ENCODE measurements at places on chromosomes 5 and 9.

GRCh38 chr9:63816751-63817621, 1468.0 kb downstream of the FOXD4L5 start:
- DNase-seq, result no peak

DNA sequence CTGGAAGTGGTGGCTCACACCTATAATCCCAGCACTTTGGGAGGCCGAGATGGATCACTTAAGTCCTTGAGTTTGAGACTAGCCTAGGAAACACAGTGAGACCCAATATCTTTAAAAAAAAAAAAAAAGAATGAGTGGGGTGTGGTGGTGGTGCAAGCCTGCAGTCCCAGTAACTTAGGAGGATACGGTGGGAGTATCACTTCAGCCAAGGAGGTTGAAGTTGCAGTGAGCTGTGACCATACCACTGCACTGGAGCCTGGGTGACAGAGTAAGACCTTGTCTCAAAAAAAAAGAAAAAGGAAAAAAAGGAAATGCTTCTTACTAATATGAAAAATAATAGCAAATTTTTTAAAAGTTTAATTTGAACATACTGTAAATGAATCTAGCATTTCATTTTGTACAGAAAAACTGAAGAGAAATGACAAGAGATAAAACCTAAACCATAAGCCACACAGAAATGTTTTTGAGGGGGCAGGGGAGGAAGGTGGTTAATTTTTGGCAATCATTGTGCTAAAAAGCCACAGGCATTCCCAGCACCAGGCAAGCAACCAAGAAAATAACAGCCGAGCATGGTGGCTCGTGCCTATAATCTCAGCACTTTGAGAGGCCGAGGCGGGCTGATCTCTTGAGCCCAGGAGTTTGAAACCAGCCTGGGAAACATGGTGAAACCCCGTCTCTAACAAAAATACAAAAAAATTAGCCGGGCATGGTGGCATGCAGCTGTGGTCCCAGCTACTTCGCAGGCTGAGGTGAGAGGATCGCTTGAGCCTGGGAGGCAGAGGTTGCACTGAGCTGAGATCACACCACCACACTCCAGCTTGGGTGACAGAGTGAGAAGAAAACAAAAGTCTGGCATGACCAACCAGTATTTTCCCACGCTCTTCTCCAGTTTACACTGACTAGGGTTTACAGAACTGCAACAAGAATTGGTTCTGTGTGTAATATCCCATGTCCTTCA, 114.5 kb upstream of the NR5A1 start:
- DNase-seq, result no peak

GRCh38 chr9:81529556-81530193, 159.7 kb downstream of the TLE1 start:
- DNase-seq, result no peak

DNA sequence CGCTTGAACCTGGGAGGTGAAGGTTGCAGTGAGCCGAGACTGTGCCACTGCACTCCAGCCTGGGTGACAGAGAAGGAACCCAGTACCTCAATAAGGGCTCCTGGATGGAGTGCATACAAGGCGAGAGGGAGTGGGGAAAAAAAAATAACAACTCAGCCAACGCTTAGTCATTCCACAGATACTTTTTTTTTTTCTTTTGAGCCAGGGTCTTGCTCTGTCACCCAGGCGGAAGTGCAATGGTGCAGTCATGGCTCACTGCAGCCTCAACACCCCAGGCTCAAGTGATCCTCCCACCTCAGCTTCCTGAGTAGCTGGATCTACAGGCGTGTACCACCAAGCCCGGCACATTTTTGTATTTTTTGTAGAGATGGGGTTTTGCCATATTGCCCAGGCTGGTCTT, 59.5 kb upstream of the GGTA1 start:
- no peak for DNase-seq

- no peak for DNase-seq
These were observed 442.7 kb downstream of the CDK5RAP2 start for GRCh38 chr9:120137186-120137840.

DNA sequence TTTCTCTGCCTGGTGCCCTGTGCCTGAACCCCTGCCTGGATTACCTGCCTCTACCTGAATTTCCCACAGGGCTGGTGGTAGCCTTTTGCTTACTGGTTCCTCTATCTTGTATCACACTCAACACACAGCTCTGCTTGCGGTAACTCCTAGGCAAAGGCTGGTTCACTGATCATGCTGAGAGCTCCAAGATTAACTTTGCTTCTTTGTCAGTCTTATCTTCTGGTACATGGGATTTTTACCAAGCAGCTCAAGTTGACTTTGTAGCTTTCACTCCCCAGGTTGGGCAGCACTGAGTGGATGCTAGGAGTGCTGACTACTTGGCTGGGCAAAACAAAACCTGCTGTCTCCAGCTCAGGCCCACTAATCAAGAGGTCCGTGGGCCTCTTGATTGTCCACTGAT, 145.9 kb upstream of the GLRA1 start:
- no peak for DNase-seq

GRCh38 chr5:105752801-105753200, 1917.9 kb downstream of the EFNA5 start:
- no peak for DNase-seq

DNA sequence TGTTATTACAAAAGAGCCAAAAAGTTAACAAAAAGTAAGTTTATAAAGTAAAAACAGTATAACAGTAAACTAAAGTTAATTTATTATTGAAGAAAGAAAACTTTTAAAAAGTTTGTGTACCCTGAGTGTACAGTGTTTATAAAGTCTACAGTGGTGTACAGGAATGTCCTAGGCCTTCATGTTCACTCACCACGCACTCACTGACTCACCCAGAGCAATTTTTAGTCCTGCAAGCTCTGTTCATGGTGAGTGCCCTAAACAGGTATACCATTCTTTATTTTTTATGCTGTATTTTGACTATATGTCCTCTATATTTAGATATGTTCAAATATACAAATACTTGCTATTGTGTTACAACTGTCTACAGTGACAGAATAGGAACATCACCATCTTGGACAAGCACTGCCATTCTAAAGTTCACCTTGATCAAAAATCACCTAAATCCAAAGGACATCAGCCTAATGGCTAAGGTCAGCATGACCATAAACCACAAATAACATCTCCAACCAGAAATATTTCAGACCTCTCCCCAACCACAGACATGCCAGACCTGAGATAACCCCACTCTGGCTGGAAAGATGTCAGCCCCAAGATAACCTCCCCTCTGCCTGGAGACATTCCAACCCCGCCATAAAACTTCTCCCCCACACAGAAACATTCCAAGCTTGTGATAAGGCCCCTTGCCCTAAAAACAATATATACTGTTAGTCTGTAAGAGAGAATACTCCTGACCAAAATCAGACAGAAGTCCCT, 56.1 kb downstream of the AGXT2 start:
- DNase-seq, result no peak

DNA sequence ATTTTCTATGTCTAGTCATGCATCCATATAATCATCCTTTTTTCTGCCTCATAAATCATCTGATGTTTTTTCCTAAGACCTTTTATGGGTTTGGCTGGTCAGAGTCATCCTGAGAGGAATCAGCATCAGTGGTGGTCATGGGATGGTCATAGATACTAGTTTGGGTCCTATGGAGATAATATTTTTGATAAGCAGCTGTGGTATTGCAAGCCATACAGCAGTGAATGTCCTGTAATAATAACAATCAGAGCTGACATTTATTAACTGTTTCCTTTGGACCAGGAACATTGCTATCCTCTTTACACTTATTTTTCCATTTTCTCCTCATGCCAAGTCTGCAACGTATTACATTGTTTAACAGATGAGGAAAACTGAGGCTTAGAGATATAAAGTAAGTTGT, 83.1 kb downstream of the TEX10 start:
- no peak for DNase-seq

GRCh38 chr5:124234770-124235562, 511.5 kb downstream of the ZNF608 start:
- DNase-seq, result no peak

GRCh38 chr9:6788162-6789016, 30.6 kb downstream of the KDM4C start:
- DNase-seq, result no peak

- DNase-seq, result peak; percentile 2
These were observed 66.6 kb upstream of the SPATA31E1 start for GRCh38 chr9:87816036-87816435.

DNA sequence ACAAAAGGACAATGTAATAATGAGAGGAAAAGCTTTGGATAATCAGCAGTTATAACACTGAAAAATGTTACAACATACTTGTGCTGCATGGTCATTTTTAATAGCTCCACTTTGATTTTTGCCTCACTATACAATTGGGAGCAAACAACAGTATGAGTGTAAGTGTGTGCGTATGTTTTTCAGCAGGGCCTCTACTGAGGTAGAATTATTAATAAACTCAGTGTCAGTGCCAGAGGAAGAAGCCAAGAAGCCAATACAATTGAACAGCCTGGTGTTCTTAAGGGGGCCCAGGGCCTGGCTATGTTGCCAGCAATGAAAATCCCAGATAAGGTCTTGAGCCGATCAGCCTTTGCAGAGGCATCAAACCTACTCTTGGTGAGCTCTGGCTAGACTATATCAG, 16.1 kb upstream of the RLN1 start:
- DNase-seq, result no peak

Data from NCI-H1930 (cell line).